ENCODE measurements at places on chromosomes 6 and 20. TPM values are rescaled to one million over a fixed set of nuclear protein-coding genes. Genes with fewer than 3 reads are reported as not detected.

Gene LIN28B
- not detected for total RNA-seq

Gene CDH22
- 2.3 TPM for total RNA-seq

Gene CBLN4
- not detected for total RNA-seq

GRCh38 chr6:39496456-39496855, 174.0 kb upstream of the KCNK16 start:
- H3K27me3 ChIP-seq, result peaks cover 5% of the 10 kb centered on the region
- no peaks in the 10 kb centered on the region for H3K36me3 ChIP-seq
- peaks cover 12% of the 10 kb centered on the region for H3K4me1 ChIP-seq
- DNase-seq, result no peak
- no peak overlapping the region for H3K27ac ChIP-seq

DNA sequence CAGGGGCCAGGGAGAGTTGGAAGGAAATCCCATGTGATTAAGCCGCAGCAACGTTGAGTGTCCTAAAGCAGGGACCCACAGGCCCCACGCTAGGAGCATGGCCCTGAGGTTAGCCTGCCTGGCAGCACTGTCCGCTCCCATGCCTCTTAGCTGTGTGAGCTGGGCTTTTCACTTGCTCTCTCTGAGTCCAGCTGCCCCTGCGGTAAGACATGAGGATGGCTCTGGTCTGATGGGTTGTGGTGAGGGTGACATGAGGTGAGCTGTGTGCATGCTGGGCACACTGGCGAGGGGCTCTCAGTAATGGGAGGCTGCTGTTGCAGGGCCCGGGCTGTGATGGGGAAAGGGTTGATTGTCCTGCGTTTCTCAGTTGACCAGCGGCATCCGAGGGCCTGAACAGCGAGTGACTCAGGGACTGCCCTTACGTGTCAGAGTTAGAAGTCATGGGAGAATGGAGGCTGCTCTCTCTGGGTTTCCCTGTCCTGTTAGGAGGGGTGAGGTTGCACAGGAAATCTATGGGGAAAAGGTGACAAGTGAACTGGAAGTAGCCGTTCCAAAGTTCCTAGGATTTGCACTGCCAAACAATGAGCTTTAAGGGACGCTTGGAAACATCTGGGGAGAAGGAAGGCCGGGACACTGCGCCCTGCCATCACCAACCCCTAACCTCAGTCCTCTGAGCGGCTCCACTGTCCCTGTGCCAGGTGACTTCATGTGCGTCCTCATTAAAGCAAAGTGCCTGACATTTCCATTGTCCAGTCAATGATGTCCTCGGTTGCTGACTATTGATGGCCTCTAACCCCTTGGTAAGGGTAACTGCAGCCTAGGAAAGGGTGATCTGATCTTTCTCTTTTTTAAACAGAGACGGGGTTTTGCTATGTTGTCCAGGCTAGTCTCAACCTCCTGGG, 51.3 kb downstream of the ADNP start:
- DNase-seq, result no peak
- no peaks in the 10 kb centered on the region for H3K27me3 ChIP-seq
- H3K4me3 ChIP-seq, result no peak overlapping the region

GRCh38 chr6:95127261-95127660, 450.1 kb upstream of the MANEA start:
- no peaks in the 10 kb centered on the region for H3K27me3 ChIP-seq
- no peaks in the 10 kb centered on the region for H3K4me1 ChIP-seq
- H3K27ac ChIP-seq, result no peak overlapping the region
- no peaks in the 10 kb centered on the region for H3K36me3 ChIP-seq
- DNase-seq, result no peak

GRCh38 chr6:77511860-77512259, 48.6 kb upstream of the HTR1B start:
- no peak overlapping the region for H3K27ac ChIP-seq
- H3K4me1 ChIP-seq, result no peaks in the 10 kb centered on the region
- no peaks in the 10 kb centered on the region for H3K36me3 ChIP-seq
- DNase-seq, result no peak
- H3K27me3 ChIP-seq, result no peaks in the 10 kb centered on the region

DNA sequence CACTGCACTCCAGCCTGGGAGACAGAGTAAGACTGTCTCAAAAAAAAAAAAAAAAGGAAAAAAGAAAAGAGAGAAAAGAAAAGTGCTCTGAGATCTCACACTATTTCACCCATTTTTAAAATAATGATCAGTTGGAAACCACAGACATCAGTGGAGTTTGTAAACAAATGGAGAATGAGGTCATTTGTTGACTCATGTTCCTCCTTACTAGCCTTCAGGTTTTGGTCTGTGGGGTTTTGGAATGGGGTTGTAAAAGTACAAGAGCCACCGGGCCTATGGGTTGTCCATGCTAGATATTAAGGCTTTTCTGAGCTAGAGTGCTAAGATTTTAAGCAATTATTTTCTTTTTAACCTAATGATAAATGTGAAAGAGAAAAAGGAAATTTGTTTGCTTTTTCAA, 104.4 kb upstream of the PRL start:
- H3K27ac ChIP-seq, result no peak overlapping the region
- H3K4me1 ChIP-seq, result no peaks in the 10 kb centered on the region
- DNase-seq, result no peak
- no peaks in the 10 kb centered on the region for H3K36me3 ChIP-seq
- no peaks in the 10 kb centered on the region for H3K27me3 ChIP-seq

DNA sequence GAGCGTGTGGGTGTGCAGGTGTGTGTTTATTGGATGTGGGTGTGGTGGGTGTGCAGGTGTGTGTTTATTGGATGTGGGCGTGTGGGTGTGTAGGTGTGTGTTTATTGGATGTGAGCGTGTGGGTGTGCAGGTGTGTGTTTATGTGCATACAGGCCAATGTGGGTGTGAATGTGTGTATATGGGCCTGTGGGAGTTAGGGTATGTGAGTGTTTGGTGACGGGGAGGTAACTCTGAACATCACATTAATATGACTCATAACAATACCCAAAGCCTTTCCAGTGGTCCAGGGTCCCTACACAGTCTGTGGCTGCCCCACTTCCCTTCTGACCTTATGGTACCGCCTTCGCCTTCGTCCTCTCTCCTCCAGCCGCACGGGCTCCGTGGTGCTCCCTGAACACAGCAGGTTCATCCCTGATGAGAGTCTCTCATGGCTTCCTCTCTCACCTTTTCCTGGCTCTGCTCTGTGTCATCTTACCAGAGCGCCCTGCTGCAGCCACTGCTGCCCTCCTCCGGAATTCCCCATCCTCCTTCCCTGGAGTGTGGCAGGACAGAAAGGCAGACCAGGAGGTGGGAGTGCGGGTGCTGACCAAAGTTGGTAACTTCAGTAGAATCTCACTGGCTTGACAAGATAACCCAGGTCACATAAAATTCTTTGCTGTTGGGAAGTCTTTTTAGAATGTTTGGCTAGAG, 80.0 kb downstream of the SLC2A10 start:
- DNase-seq, result no peak
- no peaks in the 10 kb centered on the region for H3K4me1 ChIP-seq
- no peak overlapping the region for H3K4me3 ChIP-seq
- no peak overlapping the region for H3K27ac ChIP-seq
- H3K36me3 ChIP-seq, result no peaks in the 10 kb centered on the region
- H3K27me3 ChIP-seq, result peaks cover 87% of the 10 kb centered on the region

GRCh38 chr20:62707921-62708521, 615 bp upstream of the NTSR1 start:
- no peaks in the 10 kb centered on the region for H3K36me3 ChIP-seq
- no peak overlapping the region for H3K27ac ChIP-seq
- H3K4me1 ChIP-seq, result peaks cover 20% of the 10 kb centered on the region
- peaks cover 71% of the 10 kb centered on the region for H3K27me3 ChIP-seq

GRCh38 chr6:34145161-34146020, 496 bp downstream of the GRM4 start:
- H3K27ac ChIP-seq, result no peak overlapping the region
- no peak for DNase-seq
- H3K36me3 ChIP-seq, result no peaks in the 10 kb centered on the region

Gene CAGE1
- total RNA-seq, result not detected

DNA sequence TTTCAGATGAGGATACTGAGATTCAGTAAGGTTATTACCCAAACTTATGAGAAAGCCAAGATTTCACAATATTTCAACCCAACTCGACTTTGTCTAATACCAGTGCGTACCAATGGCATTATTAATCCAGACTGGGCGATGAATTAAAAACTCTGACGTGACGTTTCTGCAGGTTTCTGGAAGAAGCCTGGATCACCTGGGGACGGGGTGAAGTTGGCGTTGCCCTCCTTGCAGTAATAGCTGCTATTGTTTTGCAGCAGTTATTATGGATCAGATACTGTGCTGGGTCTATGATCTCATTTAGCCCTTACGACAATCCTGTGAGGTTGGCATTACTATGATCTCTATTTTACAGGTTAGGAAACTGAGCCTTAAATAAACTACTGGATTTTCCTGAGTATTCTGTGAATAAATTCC, 569 bp upstream of the CDC5L start:
- H3K4me3 ChIP-seq, result peak overlapping the region; percentile 86
- no peaks in the 10 kb centered on the region for H3K27me3 ChIP-seq
- DNase-seq, result no peak
- peaks cover 15% of the 10 kb centered on the region for H3K36me3 ChIP-seq

Gene GLP1R
- total RNA-seq, result 7.5 TPM

Gene RAB32
- total RNA-seq, result 7.2 TPM

DNA sequence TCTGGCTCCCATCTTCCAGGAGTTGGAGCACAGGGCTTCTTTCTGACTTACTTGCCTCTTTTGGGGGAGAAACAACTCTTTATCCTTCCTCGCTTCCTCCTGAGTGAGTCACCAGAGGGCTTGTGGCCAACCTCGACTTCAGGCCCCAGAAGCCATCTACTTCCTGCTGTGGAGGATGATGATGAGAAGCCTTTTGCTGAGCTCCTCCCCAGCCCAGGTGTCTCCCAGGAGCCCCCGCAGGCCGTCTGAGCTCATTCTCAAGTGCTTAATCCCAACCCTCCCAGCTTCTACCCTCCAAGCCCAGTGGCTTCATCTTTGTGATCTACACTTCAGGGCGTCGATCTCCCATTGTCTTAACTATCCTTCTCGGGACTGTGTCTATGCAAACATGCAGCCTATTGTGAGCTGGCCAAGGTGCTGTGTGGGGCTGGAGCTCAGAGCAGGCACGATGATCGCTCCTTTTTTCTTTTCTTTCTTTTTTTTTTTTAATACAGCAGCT, 27.9 kb downstream of the SDCBP2 start:
- H3K27ac ChIP-seq, result no peak overlapping the region
- no peaks in the 10 kb centered on the region for H3K4me1 ChIP-seq
- no peak overlapping the region for H3K4me3 ChIP-seq
- no peak for DNase-seq
- peaks cover 33% of the 10 kb centered on the region for H3K36me3 ChIP-seq

Gene PACSIN1
- 15.2 TPM for total RNA-seq

Gene ZSCAN9
- total RNA-seq, result 9.7 TPM

Gene NRN1
- 8.8 TPM for total RNA-seq

DNA sequence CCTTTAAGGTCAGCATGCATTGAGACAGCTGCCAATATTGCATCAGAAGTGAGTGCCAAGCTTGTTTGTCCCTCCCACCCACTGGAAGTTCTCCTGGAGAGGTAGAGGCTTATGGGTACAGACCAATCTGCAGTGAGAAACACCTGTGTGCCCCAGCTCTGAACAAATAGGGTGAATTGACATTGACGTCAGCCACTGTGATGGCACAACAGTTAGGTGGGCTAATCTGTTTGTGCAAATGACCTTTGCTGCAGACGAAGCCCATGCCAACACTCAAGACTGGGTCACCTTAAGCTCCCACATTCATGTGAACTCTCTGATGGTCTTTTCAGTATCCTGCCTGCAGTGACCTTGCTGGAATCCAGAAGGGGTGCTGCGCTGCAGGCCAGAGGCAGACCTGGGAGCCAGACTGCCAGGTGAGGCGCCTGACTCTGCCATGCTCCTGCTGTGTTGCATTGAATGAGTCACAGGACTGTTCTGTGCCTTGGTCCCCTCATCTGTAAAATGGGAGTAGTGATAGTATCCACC, 99.9 kb downstream of the ALDH8A1 start:
- H3K27ac ChIP-seq, result no peak overlapping the region
- DNase-seq, result no peak
- H3K36me3 ChIP-seq, result no peaks in the 10 kb centered on the region
- H3K27me3 ChIP-seq, result peaks cover 6% of the 10 kb centered on the region
- no peak overlapping the region for H3K4me3 ChIP-seq

DNA sequence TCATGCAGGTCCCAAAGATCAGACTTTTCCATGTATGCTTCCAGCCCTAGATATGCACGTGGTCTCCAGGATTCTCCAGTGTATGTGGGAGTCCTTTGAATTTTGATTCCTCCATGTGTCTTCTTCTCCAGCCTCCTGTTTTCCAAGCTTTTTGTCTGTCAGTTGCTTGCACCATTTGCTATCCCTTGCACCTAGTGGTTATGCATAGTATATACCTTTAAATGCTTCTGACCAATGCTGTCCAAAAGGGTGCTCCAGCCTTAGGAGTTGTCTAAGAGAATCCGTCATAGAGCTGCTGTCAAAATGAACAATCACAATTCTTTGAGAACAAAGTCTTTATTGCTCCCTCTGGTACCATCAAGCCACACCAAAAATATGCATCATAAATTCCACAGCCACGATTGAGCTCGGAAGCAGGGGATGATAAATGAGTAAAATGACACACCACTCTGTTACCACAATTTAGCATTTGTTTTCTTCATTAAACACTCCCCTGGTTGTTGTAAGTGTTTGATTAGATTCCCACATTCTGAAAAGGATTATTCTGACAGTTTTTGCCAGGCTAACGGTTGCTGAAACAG, 706.2 kb upstream of the GJE1 start:
- H3K27me3 ChIP-seq, result no peaks in the 10 kb centered on the region
- no peaks in the 10 kb centered on the region for H3K4me1 ChIP-seq
- peaks cover 6% of the 10 kb centered on the region for H3K36me3 ChIP-seq
- H3K4me3 ChIP-seq, result no peak overlapping the region

Measured in left ventricle myocardium inferior (tissue), 1 donor.